ENCODE measurements at places on chromosomes 11 and 22. TPM values are rescaled to one million over a fixed set of nuclear protein-coding genes. Genes with fewer than 3 reads are reported as not detected.

DNA sequence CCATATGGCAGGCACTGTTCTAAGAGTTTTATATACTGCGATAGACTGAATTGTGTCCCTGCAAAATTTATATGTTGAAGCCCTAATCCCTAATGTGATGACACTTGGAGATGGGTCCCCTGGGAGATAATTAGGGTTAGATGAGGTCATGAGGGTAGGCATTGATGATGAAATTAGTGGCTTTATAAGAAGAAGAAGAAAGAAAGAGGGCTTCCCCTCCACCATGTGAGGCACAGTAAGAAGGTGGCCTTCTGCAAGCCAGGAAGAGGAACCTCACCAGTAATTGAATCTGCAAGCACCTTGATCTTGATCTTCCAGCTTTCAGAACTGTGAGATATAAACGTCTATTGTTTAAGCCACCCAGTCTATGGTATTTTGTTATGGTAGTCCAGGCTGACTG, 46.6 kb upstream of the TENM4 start:
- DNase-seq: no peak
- no peaks in the 10 kb centered on the region for H3K4me1 ChIP-seq
- no peak overlapping the region for H3K4me3 ChIP-seq
- H3K36me3 ChIP-seq: no peaks in the 10 kb centered on the region
- no peak overlapping the region for H3K27ac ChIP-seq
- H3K27me3 ChIP-seq: no peaks in the 10 kb centered on the region

- H3K27ac ChIP-seq: no peak overlapping the region
- H3K36me3 ChIP-seq: no peaks in the 10 kb centered on the region
- no peaks in the 10 kb centered on the region for H3K27me3 ChIP-seq
- no peak overlapping the region for H3K4me3 ChIP-seq
- no peaks in the 10 kb centered on the region for H3K4me1 ChIP-seq
- DNase-seq: no peak
Measured at GRCh38 chr11:73320763-73321603, 12.9 kb downstream of the ARHGEF17 start.

GRCh38 chr11:46677991-46678740, 22.3 kb downstream of the ARHGAP1 start:
- no peak overlapping the region for H3K27ac ChIP-seq
- no peak overlapping the region for H3K4me3 ChIP-seq

- H3K4me3 ChIP-seq: no peak overlapping the region
- H3K4me1 ChIP-seq: no peaks in the 10 kb centered on the region
- no peak overlapping the region for H3K27ac ChIP-seq
- DNase-seq: no peak
Measured at GRCh38 chr22:45544588-45545170, 42.0 kb downstream of the FBLN1 start.

- H3K4me3 ChIP-seq: no peak overlapping the region
- H3K27me3 ChIP-seq: peaks cover 6% of the 10 kb centered on the region
- H3K27ac ChIP-seq: no peak overlapping the region
- DNase-seq: no peak
- no peaks in the 10 kb centered on the region for H3K4me1 ChIP-seq
Measured at GRCh38 chr22:25892678-25893077, 150.7 kb downstream of the MYO18B start.

- H3K4me3 ChIP-seq: no peak overlapping the region
- DNase-seq: no peak
- peaks cover 6% of the 10 kb centered on the region for H3K27me3 ChIP-seq
- no peak overlapping the region for H3K27ac ChIP-seq
Measured at GRCh38 chr11:10351765-10352641, 47.1 kb downstream of the ADM start.

- no peak overlapping the region for H3K27ac ChIP-seq
- no peaks in the 10 kb centered on the region for H3K27me3 ChIP-seq
- H3K36me3 ChIP-seq: no peaks in the 10 kb centered on the region
- H3K4me3 ChIP-seq: no peak overlapping the region
- no peak for DNase-seq
Measured at GRCh38 chr11:15963266-15963665, 393.1 kb downstream of the SOX6 start.

DNA sequence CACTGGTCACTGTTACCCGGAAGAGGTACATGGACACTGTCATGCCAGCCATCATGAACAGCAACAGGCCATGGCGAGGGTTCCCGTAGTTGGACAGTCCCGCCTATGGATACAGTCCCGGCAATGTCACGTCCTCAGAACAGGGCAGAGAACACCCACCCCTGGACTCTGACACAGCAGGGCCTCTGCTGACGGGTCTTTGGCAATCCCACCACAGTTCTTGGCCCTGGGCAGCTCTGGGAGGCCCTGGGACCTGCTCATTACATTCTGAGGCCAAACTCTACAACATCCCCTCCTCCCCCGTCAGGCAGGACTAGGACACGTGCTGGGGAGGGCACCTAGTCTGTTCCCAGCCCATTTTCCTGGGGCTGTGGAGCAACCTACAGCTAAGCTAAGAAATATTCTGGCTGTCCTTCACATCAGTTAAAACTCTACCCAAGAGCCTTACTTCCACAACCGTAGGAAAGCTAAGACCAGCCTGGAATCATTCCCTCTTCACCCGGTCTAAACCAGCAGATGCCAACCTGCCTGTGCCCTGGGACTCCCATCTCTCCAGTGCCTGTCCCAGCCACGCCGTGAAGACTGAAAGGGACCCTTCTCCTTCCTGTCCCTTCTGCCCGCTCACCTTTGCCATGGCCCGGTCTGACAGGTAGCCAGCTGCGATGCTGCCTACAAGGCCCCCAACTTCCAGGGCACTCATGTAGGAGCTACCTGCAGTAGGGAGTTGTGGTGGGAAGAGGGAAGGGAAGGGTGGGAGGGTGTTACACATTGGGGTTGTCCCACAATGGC, 4.5 kb downstream of the SLC37A4 start:
- peaks cover 53% of the 10 kb centered on the region for H3K4me1 ChIP-seq
- H3K27me3 ChIP-seq: no peaks in the 10 kb centered on the region
- no peak overlapping the region for H3K27ac ChIP-seq
- no peak overlapping the region for H3K4me3 ChIP-seq
- no peak for DNase-seq

DNA sequence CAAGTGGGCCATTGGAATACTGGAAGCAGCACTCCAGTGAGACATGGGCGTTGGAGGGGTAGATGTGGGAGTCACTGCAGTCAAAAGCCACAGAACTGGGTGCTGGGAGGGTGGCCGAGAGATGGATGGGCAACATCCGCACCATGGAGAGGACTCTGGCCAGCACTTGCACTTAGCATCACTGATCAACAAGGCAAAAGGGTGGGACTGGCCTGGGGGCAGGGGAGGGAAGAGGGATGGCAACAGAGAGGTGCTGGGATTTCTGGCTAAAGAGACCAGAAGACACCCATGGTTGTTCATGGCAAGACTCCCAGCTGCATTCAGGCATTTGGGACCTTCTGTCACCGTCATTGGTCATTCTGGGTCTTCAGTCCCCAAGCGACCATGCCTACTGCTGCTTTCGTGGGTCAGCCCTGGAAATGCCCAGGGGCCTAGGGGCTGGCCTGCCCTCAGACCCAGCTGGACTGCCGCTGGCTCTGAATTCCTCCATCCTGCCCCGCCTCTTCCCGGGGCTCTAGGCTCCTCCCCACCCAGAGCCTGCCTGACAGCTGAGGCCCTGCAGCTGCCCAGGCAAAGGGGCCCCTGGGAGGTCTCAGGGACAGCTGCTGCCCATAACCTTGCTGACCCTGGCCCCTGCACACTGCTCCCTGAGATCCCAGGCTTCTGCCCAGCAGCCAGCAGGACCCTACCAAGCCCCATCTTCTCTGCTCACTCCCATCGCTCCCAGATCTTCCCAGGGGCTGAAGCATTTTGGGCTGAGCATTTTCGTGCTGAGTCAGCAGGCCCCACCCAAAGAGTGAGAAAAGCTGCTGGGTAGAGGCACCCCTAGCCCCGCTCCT, 13.0 kb upstream of the CDC42EP2 start:
- no peak for DNase-seq
- peaks cover 3% of the 10 kb centered on the region for H3K36me3 ChIP-seq
- H3K27me3 ChIP-seq: no peaks in the 10 kb centered on the region
- no peak overlapping the region for H3K4me3 ChIP-seq
- no peaks in the 10 kb centered on the region for H3K4me1 ChIP-seq

- H3K4me1 ChIP-seq: no peaks in the 10 kb centered on the region
- no peaks in the 10 kb centered on the region for H3K36me3 ChIP-seq
- no peak overlapping the region for H3K27ac ChIP-seq
- H3K4me3 ChIP-seq: no peak overlapping the region
Measured at GRCh38 chr11:9651481-9651880, 12.4 kb upstream of the SWAP70 start.

DNA sequence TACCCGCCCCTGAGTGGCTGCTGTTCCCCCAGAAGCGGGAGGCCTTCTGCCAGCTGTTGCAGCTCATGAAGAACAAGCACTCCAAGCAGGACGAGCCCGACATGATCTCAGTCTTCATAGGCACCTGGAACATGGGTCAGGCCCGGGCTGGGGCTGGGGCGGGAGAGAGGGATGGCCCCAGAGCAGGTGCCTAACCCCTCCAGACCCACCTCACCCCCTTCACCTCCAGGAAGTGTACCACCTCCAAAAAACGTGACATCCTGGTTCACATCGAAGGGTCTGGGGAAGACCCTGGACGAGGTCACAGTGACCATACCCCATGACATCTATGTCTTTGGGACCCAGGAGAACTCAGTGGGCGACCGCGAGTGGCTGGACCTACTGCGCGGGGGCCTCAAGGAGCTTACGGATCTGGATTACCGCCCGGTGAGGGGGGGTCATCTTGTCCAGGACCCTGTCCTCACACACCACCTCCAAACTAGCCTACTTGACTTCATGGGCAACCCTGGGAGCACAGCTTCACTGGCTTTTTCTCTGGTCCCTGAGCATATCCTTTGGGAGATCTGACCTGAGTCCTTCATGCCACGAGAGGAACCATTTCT, 6.3 kb downstream of the INPPL1 start:
- peaks cover 6% of the 10 kb centered on the region for H3K4me1 ChIP-seq
- H3K4me3 ChIP-seq: no peak overlapping the region
- H3K27me3 ChIP-seq: no peaks in the 10 kb centered on the region
- peaks cover 6% of the 10 kb centered on the region for H3K36me3 ChIP-seq

The KCNJ5 gene
- total RNA-seq: 0.05 TPM

The MRPL48 gene
- 45.1 TPM for total RNA-seq

The OR52A1 gene
- total RNA-seq: not detected

The ACTN3 gene
- total RNA-seq: 0.32 TPM

The RNF121 gene
- 42.0 TPM for total RNA-seq

The FHIP1B gene
- total RNA-seq: 22.8 TPM

The DBX1 gene
- total RNA-seq: not detected
